NCI-H1105 (cell line): ENCODE measurements at places on chromosomes 2 and 18.

GRCh38 chr18:12828116-12829051 lies 55.7 kb downstream of the PTPN2 start:
- DNase-seq: no peak

DNA sequence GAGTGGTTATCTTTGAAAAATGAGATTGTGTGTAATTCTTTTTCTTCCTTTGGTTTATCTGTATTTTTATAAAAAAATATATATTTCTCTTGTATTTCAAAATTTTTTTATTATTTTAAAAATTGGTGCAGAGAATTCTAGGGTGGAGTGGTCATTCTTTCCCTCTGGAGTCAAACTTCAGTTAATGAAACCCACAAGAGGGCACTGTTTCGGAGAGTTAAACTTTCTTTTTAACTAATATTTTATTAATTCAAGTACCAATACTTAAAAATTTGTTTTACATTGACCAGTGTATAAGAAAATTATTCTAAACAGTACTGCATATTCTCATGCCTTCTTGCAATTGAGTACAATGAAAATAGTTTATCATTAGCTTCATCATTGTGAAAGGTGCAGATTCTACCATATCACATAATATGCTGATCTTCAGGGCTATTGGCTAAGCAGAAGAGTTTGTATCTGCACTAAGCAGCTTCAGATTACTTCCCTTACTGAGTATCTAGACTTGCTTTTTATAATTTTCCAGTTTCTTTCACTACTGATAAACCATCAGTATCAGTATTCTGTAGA lies 50.1 kb downstream of the HS1BP3 start:
- no peak for DNase-seq

DNA sequence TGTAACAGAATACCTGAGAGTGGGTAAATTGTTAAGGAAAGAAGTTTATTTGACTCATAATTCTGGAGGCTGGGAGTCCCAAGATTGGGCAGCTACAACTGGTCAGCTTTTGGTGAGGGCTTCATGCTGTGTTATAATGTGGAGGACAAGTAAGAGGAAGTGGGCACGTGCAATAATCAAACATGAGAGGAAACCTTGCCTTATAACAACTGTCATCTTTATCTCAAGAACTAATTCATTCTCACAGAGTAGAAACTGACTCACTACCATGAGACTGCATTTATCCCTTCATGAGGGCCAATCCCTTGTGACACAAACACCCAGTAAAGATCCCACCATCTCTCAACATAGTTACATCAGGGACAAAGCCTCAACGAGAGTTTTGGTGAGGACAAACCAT lies 318.1 kb upstream of the NT5C1B start:
- no peak for DNase-seq

DNA sequence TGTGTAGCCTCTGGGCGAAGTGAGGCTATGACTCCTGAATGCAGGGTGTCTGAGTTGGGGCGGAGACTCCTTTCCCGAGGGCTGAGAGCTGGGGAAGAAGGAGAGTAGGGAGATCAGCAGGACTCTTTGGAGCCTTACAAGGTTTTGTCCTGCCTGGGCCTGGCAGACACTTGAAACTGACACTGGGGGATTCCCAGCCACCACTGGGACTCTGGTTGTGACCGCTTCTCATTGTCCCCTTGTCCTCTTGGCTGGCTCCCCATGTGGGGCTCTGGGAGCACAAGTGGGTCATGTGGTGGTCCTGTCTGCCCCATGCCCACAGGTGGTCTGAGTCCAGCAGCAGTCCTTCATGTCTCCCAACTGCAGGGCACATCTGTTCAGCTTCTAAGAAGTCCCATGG lies 78.2 kb upstream of the MGAT4A start:
- DNase-seq: no peak

- no peak for DNase-seq
Measured at GRCh38 chr2:215728504-215729065, 284.8 kb downstream of the MREG start.

DNA sequence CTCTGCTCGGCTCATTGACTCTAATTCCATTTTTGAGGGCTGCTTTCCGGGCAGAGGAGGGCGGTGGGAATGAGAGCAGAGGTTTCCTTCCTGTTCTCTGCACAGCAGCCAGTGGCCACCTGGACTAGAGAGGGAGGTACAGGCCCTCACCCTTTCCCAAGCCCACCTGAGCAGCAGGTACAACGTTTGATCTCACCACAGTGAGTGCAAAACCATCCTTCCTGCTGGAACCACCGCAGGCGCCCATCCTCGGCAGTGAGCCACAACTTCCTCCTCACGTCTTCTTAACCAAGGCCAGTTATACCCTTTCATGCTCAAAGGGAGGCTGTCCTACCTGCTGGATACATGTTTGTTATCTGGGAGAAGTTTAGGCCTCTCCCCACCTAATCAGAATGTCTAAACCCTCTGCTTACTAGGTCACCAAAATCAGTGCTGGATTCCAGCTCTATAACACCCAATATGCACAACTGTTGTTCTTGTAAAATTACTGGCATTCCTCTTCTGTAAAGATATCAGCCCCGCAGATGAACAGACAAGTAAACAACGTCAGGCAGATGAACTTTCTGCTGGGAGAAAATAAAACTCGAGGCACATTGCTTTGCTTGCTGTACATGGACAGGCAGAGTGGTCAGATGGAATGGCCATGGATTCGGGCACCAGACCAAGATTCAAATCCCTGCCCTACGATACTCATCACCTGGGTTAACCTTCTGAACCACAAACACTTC lies 191.4 kb downstream of the SH3RF3 start:
- no peak for DNase-seq

DNA sequence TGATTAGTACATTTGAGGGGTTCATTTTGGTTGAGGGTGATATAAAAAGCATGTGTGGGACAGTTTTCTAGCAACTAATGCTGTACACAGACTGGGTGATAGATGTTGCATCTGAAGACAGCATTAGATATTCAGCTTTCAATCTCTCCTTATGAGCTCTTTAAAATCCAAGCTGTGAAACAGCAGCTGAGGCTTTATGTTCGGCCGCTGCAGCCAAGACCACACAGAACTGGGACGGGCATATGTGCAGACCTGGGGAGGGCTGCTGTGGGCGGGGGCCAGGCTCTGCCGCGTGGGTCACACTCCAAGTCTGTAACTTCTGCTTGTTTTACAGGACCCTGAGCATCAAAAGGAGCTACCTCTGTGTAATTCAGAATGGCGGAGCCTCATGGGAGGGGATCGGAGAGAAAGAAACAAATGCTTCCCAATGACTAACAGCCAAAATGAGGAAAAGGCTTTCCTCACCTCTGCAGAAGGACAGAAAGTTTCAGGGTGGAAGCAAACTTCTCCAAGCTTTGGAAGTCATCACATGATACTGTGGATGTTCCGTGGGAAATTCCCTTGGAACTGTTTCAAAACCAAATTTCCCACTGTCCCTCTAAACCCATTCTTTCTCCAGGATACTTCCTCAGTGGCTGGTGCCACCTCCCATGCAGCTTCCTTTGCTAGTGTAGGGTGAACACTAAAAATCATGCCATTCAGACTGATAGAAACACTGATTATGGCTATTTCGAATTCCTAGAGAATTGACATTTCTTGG lies 711.9 kb upstream of the ID2 start:
- no peak for DNase-seq

DNA sequence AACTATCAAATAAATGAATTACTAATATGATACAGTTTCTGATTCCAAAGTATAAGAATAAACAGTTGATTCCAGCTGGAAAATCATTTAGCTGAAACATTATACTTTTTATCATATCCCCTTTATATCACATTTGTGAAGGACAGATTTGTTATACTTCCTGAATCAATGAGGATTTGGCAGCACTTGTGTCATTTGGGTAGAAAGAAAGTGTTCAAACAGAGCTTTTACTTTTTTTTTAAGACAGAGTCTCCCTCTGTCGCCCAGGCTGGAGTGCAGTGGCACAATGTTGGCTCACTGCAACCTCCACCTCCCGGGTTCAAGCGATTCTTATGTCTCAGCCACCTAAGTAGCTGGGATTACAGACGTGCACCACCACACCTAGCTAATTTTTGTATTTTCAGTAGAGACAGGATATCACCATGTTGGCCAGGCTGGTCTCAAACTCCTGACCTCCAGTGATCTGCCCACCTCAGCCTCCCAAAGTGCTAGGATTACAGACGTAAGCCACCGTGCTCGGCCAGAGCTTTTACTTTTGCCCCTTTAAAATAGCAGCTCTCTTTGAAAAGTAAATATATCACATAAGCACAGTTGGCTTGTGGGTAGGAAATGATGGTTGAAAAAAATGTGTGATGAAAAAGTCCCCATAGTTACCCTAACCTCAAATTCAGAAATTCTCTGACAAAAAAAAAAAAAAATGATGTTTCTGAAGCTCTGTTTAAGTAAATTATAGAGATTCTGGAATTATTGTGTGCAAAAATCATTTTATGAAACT lies 95.2 kb downstream of the DTNA start:
- no peak for DNase-seq

DNA sequence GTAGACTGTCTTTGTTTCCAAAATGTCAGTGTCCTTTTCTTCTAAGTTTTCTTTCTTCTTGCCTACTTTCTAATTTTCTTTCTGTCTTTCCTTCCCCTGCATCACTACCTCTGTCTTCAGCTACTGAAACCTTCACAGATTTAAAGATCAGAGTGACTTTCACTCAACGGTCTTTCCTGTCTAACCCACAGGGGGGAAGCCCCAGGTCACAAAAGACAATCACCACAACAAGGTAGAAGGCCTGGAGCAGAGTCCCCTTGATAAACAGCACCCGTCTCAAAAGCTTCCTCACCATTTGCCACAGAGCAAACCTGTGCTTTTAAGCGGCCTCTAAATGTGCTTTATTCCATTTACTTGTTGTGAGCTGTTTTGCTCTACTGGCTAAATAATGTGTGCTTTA lies 665.4 kb downstream of the BCL11A start:
- no peak for DNase-seq

GRCh38 chr2:68857855-68858456 lies 13.2 kb downstream of the BMP10 start:
- no peak for DNase-seq

GRCh38 chr2:27653397-27653796 lies 10.0 kb downstream of the SUPT7L start:
- DNase-seq: no peak

DNA sequence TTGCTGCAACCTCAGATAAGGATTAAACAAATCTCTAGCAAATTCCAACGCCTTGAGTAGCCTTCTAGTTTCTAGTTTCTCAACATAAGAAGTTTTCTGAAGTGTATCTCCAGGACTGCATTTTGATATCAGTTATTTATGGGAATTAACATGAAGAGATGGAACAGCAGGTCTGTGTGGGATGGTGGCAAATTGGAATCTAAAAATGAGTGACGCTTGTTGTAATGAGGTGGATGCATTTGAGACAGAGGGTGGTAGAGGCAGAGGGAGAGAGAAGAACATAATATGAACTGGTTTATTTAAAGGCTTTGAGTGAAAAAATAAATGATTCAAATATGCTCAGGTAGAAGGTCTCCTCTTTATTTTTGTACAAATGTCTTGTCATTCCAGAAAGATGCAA lies 446.8 kb upstream of the GCFC2 start:
- DNase-seq: no peak

- DNase-seq: no peak
Measured at GRCh38 chr2:39140322-39140847, 19.5 kb upstream of the SOS1 start.

GRCh38 chr2:146982393-146982846 lies 862.4 kb upstream of the ACVR2A start:
- no peak for DNase-seq

DNA sequence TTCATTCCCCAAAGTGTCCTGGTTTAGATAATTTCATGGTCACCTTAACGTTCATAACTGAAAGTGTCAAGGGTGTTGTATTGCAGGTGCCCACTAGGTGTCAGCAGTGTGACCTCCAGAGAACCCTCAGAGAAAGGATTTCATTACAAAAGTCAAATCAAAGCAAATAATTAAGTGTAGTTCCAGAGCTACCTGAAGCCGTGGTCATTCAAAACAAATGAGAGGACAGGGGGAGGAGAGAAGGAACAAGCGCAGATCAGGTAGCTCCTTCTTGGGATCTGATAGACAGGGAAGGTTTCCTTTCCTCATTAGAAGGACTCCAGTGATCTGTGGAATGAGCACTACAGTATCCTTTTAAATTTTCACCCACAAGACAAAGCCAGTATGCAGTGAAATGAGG lies at the start of gene SLC9A4:
Gene SLC9A4 (plus strand): TSS at position 207 of the 400 bp plus-strand sequence. CDS start 534 bp downstream, outside the sequence.
- no peak for DNase-seq

DNA sequence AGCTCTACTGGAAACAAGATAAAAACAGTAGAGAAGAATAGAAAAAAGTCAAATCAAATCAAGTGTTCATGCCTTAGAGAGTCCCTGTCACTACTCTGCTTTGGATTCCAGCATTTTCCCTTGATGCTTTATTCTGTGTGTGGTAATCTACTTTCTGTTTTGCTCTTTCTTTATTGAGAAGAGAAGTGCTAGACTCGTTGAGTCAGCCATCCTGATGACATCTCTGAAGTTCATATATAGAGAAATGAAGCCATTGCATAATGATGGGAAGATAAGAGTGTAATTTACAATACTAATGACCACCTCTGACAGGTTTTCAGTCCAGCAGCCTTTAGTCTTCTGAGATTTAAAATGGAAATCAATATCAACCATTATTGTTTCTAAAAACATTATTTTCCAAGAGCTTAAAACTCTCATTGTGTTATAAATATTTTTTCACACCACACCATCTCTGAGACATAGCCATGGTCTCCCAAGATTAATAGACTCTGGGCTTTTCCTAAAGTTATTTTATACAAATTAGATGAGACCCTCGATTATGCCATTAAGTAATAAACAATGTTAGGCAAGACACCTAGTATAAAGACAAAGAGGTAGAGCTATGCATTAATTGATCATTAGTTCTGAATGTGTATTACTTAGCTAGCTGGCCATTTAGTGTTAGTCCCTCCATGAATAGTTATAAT lies 679.0 kb upstream of the ACVR2A start:
- DNase-seq: no peak

- no peak for DNase-seq
Measured at GRCh38 chr2:187228986-187229385, 219.1 kb downstream of the CALCRL start.

GRCh38 chr2:100029460-100029859 lies 112.9 kb downstream of the AFF3 start:
- no peak for DNase-seq

GRCh38 chr2:96503637-96504243 lies 1.4 kb downstream of the NEURL3 start:
- no peak for DNase-seq

DNA sequence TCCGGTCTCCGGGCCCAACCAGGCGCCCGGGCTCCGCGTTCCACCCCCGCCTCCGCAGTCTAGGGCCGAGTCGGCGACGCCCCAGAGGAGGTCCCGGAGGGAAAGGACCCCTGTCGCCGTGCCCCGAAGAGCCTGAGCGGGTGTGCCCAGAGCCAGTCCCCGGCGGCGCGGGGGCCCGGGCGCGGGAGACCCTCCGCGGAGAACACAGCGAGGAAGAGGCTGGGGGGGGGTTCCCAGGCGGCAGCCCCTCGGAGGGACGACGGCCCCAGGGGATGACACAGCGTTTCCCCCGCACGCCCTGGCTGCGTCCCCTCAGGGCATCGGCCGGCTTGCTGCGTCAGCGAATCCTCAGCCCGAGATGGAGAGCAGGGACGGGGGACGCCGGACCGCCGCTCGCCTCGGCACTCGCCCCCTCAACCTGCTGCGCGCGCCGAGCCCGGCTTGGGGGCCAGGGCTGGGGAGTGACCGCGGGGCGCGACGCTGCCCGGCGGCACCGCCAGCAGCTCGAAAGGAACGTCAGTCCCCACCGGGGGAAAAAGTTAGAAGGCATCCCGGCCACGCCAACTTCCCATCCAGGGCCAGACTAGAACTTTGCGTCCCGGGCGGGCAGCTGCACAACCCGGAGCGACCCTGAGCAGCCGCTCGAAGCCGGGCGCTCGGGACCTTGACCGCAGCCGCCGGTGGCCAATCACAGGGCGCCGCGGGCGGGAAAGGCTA lies 711 bp downstream of the SFXN5 start:
- no peak for DNase-seq
